ENCODE measurements at places on chromosomes 4 and X. TPM values are rescaled to one million over a fixed set of nuclear protein-coding genes. Genes with fewer than 3 reads are reported as not detected.

DNA sequence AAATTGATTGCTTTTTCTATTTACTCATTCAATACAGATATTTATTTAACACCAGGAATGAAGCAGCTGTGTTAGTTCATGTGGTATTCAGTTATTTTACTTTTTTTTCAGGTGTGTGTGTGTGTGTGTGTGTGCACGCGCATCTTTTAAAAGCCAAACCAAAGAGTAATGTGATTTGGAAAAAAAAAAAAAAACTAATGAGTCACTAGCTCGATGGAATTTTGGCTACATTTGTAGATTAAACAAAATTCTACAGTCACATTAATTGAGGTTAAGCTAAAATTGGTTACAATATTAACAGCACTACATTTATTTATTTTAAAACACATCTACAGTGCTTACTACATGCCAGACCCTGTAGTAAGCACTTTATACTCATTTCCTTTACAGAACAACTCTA, 66.8 kb downstream of the HHIP start:
- no peaks in the 10 kb centered on the region for H3K36me3 ChIP-seq
- no peak overlapping the region for H3K27ac ChIP-seq
- no peaks in the 10 kb centered on the region for H3K27me3 ChIP-seq
- no peak for DNase-seq
- no peak overlapping the region for H3K4me3 ChIP-seq

The MAGEB1 gene
- total RNA-seq: not detected

GRCh38 chrX:50627696-50628095, 157.1 kb upstream of the DGKK start:
- H3K36me3 ChIP-seq: peaks cover 16% of the 10 kb centered on the region
- no peak for DNase-seq
- no peak overlapping the region for H3K4me3 ChIP-seq
- no peaks in the 10 kb centered on the region for H3K27me3 ChIP-seq

GRCh38 chr4:85725721-85726170, 250.8 kb downstream of the ARHGAP24 start:
- no peaks in the 10 kb centered on the region for H3K36me3 ChIP-seq
- H3K4me1 ChIP-seq: peaks cover 13% of the 10 kb centered on the region
- DNase-seq: peak; percentile 50
- no peak overlapping the region for H3K4me3 ChIP-seq

The EDA gene
- total RNA-seq: 3.5 TPM

DNA sequence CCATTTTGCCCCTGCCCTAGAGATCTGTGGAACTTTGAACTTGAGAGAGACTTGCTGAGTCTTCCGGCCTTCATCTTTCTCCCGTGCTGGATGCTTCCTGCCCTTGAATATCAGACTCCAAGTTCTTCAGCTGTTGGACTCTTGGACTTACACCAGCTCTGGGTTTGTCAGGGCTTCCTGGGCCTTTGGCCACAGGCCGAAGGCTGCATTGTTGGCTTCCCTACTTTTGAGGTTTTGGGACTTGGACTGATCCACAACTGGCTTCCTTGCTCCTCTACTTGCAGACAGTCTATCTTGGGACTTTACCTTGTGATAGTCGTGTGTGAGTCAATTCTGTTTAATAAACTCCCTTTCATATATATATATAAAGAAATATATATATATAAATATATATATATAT, 1071.0 kb downstream of the ADGRL3 start:
- H3K36me3 ChIP-seq: no peaks in the 10 kb centered on the region
- DNase-seq: no peak
- H3K27ac ChIP-seq: no peak overlapping the region
- no peak overlapping the region for H3K4me3 ChIP-seq

DNA sequence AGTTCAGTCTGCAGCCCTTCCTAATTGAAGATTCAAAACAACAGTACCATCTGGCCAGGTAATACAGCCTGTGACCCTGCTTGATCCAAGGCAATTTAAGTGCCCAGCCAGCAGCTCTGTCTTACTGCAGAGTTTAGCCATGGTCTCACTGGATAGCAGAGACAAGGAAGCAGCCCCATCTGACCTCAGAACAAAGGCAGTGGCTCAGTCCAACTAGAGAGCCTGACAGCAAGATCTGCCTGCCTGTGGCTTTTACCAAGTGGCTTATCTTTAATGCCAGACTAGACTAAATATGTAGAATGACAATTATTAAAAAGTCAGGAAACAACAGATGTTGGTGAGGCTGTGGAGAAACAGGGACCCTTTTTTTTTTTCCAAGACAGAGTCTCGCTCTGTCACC, 293.4 kb downstream of the DTHD1 start:
- no peaks in the 10 kb centered on the region for H3K4me1 ChIP-seq
- H3K27ac ChIP-seq: no peak overlapping the region
- H3K27me3 ChIP-seq: no peaks in the 10 kb centered on the region
- no peak overlapping the region for H3K4me3 ChIP-seq
- no peaks in the 10 kb centered on the region for H3K36me3 ChIP-seq
- no peak for DNase-seq

DNA sequence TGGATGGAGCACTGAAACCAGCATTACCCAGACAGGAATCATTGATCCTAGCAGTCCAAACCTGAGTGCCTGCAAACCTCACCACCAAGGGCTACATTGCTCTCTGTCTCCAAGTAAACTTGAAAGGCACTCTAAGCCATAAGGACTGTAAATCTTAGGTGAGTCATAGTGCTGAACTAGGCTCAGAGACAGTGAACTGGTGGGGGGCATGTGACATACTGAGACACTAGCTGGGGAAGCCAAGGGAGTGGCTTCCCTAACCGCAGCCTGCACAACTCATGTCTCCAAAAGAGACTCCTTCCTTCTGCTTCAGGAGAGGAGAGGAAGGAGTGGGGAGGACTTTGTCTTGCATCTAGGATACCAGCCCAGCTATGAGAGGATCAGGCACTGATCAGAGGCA, 235.5 kb upstream of the ACTRT1 start:
- no peak overlapping the region for H3K4me3 ChIP-seq
- DNase-seq: no peak
- H3K36me3 ChIP-seq: no peaks in the 10 kb centered on the region
- no peaks in the 10 kb centered on the region for H3K4me1 ChIP-seq
- no peaks in the 10 kb centered on the region for H3K27me3 ChIP-seq
- H3K27ac ChIP-seq: no peak overlapping the region

The NKX6-1 gene
- total RNA-seq: 0.17 TPM

- H3K4me3 ChIP-seq: no peak overlapping the region
- no peaks in the 10 kb centered on the region for H3K36me3 ChIP-seq
- no peak overlapping the region for H3K27ac ChIP-seq
- H3K27me3 ChIP-seq: no peaks in the 10 kb centered on the region
- DNase-seq: no peak
Observed at GRCh38 chrX:34197946-34198345, 65.8 kb upstream of the FAM47A start.

- no peak overlapping the region for H3K27ac ChIP-seq
- no peak overlapping the region for H3K4me3 ChIP-seq
- no peak for DNase-seq
- H3K27me3 ChIP-seq: no peaks in the 10 kb centered on the region
- H3K4me1 ChIP-seq: peaks cover 11% of the 10 kb centered on the region
Observed at GRCh38 chr4:42570221-42570620, 86.7 kb downstream of the ATP8A1 start.

The SMIM43 gene
- not detected for total RNA-seq

- H3K4me1 ChIP-seq: no peaks in the 10 kb centered on the region
- no peak overlapping the region for H3K4me3 ChIP-seq
- DNase-seq: no peak
- H3K27ac ChIP-seq: no peak overlapping the region
Observed at GRCh38 chrX:134613396-134613795, 44.9 kb downstream of the PLAC1 start.

GRCh38 chrX:40439625-40440532, 140.9 kb upstream of the ATP6AP2 start:
- no peaks in the 10 kb centered on the region for H3K27me3 ChIP-seq
- no peak overlapping the region for H3K27ac ChIP-seq
- no peak overlapping the region for H3K4me3 ChIP-seq
- no peaks in the 10 kb centered on the region for H3K4me1 ChIP-seq
- H3K36me3 ChIP-seq: no peaks in the 10 kb centered on the region

The NXF3 gene
- total RNA-seq: 24.1 TPM

The WAS gene
- total RNA-seq: 34.3 TPM

DNA sequence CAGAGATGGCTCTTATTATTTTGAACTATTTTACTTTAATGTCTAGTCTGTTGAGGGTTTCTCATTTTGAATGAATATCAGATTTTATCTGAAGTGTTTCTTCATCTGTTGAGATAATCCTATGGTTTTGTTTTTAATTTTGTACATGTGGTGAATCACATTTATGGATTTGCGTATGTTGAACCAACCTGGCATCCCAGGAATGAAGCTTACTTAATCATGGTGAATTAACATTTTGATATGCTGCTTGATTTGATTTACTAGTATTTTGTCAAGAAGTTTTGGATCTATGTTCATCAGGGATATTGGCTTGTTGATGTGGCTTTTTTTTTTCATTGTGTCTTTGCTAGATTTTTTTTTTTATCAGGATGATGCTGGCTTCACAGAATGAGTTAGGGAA, 2390.9 kb downstream of the PCDH7 start:
- H3K27me3 ChIP-seq: no peaks in the 10 kb centered on the region
- no peak overlapping the region for H3K27ac ChIP-seq
- no peaks in the 10 kb centered on the region for H3K4me1 ChIP-seq
- no peak for DNase-seq
- no peak overlapping the region for H3K4me3 ChIP-seq
- H3K36me3 ChIP-seq: no peaks in the 10 kb centered on the region

- no peak overlapping the region for H3K4me3 ChIP-seq
- no peaks in the 10 kb centered on the region for H3K27me3 ChIP-seq
- H3K27ac ChIP-seq: no peak overlapping the region
- no peaks in the 10 kb centered on the region for H3K36me3 ChIP-seq
Observed at GRCh38 chr4:161350946-161351345, 812.9 kb downstream of the FSTL5 start.

DNA sequence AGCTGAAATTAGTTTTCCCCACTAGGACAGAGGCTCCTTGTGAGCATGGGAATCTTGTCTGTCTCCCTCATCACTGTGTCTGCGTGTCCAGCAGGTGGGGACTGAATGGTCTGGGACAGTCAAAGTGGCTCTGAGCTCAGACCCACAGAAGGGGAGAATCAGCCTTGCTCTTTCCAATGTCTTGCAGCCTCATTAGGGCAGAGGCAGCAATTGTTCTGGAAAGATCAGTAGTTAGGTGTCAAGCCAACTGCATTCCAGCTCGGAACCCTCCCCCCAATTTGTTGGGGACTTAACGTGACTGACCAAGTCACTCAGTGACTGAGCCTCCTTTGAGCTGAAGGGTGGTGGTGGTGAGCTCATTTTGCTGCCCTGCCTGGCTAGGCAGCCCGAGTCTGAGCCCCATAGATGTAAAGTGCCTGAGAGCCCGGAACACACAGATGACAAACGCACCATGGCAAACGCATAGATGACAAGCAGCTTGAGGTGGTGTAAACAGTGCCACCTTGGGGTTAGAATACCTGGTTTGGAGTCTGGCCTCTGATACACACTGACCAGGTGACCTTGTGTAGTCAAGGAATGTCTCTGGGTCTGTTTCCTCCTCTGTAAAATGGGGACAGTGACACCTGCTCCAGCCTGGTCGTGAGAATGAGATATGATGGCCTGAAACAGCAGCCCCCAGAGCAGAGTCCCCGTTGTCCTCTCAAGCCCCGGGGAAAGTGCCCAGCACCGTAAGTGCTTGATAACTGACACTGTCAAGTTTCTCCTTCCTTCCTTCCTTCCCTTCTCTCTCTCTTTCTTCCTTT, 2.7 kb upstream of the SORCS2 start:
- H3K4me3 ChIP-seq: no peak overlapping the region
- H3K4me1 ChIP-seq: peaks cover 9% of the 10 kb centered on the region
- H3K27me3 ChIP-seq: no peaks in the 10 kb centered on the region
- H3K27ac ChIP-seq: no peak overlapping the region
- H3K36me3 ChIP-seq: no peaks in the 10 kb centered on the region

GRCh38 chr4:16739997-16740624, 158.3 kb downstream of the LDB2 start:
- H3K4me1 ChIP-seq: no peaks in the 10 kb centered on the region
- H3K27me3 ChIP-seq: no peaks in the 10 kb centered on the region
- no peak for DNase-seq
- no peak overlapping the region for H3K4me3 ChIP-seq

GRCh38 chrX:68238568-68238967, 194.7 kb downstream of the OPHN1 start:
- H3K27me3 ChIP-seq: no peaks in the 10 kb centered on the region
- no peak overlapping the region for H3K4me3 ChIP-seq
- H3K27ac ChIP-seq: no peak overlapping the region

DNA sequence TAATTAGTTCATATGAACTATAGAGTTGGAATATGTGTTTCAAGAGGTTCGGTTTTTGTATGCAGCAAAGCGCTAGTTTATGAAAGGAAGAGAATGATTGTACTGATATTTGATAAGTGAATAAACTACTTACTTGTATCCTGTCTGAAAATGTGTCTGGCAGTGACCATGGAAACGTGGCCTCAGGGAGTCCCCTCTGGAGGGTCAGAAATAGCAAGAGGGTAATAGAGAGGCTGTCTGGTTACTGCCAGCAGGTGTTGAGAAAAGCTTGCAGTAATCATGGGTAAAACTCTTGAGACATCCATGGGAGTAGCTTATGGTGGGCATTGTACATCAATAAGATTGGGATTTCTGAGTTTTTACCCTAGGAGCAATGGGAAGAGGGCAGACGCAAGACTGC, 77.1 kb downstream of the DCLK2 start:
- H3K4me3 ChIP-seq: no peak overlapping the region
- H3K27ac ChIP-seq: no peak overlapping the region
- no peaks in the 10 kb centered on the region for H3K4me1 ChIP-seq
- no peaks in the 10 kb centered on the region for H3K27me3 ChIP-seq

GRCh38 chr4:109094056-109094455, 208.4 kb downstream of the COL25A1 start:
- no peaks in the 10 kb centered on the region for H3K36me3 ChIP-seq
- H3K27ac ChIP-seq: no peak overlapping the region
- no peaks in the 10 kb centered on the region for H3K27me3 ChIP-seq
- no peak overlapping the region for H3K4me3 ChIP-seq

DNA sequence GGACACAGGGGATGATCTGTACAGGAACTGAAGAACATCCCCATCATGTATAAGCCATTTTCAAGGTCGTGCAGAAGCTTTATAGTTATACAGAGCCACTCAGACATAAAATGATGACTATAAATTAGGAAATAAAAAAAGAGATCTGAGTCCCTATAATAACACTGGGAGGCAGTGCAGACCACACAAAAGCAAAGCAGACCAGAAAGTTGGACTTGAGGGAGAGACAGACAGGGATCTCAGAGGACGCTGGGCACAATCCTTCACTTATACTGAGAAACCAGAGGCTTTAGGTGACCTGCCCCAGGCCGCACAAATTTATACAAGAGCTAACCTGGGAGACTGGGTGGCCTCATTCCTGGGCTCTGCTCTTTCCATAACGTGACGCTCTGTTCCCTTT, 70.5 kb downstream of the HADH start:
- no peak overlapping the region for H3K4me3 ChIP-seq
- no peaks in the 10 kb centered on the region for H3K4me1 ChIP-seq
- H3K27me3 ChIP-seq: no peaks in the 10 kb centered on the region
- no peak overlapping the region for H3K27ac ChIP-seq
- DNase-seq: no peak
- no peaks in the 10 kb centered on the region for H3K36me3 ChIP-seq

The ZCCHC18 gene
- 0.20 TPM for total RNA-seq

- no peaks in the 10 kb centered on the region for H3K27me3 ChIP-seq
- no peaks in the 10 kb centered on the region for H3K36me3 ChIP-seq
- no peak overlapping the region for H3K4me3 ChIP-seq
- DNase-seq: no peak
Observed at GRCh38 chr4:150679018-150679764, 97.2 kb downstream of the MAB21L2 start.

The LRP2BP gene
- total RNA-seq: 1.7 TPM

The C4orf51 gene
- not detected for total RNA-seq
